ENCODE measurements at places on chromosomes 6 and 20.

DNA sequence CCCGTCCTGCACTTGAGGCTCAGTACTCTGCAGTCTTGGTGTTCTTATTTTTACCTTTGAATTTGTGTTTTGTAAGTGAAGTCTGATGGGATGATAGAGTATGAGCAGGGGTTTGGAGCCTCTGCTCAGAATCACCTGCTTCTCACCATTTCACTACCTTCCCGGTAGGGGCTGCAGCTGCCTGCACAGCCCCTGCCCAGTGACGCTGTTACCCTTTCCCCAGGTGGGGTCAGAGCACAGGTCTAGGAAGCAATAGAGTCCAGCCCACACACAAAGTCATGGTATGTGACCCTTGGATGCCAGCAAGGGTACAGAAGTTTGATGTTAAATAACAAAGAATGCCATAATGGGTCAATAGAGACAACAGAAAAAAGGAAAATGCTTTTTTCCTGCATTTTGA is 101.8 kb upstream of the TCF21 start:
- no peak for DNase-seq

DNA sequence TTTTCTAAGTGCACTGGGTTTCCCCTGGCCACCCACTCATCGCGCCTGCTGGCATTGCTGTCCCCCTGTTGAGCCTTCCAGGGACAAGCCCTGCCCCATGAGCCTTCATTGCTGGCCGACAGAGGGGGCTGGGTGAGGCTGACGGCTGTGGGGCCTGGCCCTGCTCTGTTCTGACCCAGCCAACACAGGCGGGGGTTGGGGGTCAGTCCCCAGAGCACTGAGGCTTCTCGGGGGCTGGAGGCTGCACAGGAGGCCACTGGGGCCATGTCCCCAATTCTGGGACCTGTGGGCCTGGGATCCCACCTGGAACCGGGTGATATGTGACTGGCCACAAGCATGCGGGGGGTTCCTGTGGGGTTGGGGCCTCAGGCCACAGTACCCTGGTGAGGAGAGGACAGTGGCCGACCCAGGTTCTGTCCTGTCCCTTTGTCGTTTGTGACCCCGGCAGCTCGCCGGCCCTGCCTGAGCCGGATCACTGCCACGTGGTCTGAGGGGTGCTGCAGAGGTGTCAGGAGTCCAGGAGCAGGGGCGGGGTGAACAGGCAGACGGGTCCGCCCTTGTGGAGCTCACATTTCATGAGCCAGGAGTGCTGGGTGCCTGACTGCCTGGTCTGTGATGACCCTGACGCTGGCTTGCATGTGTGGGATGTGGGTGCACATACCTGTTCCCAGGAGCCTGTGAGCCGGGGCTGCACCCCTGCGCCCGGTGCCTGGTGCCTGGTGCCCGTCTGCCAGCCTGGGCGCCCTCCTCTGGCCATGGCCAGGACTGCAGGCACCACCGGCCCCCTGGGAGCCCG is 2.1 kb upstream of the COL20A1 start:
- DNase-seq, result no peak

DNA sequence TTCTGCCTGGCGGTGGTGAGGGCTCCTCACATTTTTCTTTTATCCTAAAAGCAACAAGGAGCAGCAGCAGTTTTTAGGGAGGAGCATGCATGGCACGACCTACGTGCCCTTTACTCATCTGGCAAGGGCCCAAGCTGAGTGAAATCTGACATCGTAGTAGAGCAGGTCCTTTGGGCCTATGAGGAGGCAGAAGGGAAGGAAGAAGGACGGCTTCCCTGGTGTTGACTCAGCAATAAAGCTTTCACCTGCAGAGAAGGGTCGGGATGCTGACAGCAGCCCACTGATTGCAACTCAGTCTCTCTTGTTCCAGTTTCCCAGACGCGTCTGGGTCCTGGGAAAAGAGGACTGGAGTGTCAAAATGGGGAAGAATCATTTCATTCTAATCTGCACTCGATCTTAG is 409.1 kb upstream of the AGPAT4 start:
- no peak for DNase-seq

GRCh38 chr6:90336388-90336947 is 39.8 kb upstream of the BACH2 start:
- no peak for DNase-seq

DNA sequence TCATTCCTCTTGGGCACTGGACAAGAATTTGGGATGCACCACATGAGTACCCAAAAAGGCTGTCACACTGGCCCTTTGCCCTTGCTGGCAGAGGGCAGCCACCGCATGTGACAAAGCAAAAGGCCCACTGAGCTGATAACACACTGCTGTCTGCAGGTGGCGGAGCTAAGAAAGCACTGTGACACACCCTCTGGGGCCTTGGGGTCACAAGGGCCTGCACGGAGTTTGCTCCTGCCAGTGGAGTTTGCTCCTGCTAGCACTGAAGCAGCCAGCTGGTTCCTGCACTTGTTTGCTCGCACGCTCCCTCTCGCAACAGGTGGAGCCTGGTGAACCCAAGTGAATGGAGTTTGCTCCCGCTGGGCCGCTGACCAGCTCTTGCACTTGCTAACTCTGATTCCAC is 132.6 kb downstream of the LCA5 start:
- no peak for DNase-seq

- DNase-seq, result no peak
Measured at GRCh38 chr6:73792738-73793137, 96.7 kb downstream of the CD109 start.

DNA sequence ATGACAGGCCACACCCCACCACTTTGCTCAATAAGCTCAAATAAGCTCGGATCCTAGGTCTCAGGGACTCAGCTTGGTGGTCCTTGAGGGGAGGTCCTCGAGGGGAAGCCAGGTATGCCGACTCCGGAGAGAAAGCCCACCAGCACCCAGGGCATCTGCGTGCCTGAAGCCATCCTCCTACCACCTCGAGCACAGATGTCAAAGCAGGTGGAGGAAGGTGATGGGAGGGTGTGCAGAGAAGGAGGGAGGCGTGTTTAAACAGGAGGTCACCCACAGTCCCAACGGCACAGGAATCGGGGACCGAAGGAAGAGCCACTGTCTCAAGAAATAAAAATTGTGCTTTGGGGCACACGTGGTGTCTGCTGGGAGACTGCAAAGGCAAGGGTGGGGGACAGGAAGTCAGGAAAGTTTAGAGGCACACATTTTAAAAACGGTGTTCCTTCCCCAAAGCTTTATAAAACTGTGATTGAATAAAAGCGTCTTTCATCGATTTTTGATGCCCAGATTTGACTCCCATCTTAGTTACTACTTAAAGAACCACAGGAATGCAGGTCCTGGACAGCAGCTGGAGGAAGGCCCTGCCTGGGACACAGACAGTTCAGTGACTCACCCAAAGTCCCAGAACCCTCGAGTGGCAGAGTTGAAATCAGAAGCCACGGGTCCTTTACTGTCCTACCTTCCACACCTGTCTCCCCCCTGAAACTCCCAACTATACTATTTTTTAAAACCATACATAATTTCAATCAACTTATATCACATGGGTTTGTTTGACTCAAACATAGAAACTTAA is 221.0 kb upstream of the PDE10A start:
- DNase-seq, result peak; percentile 14

GRCh38 chr6:12208190-12208589 is 82.0 kb upstream of the EDN1 start:
- DNase-seq, result no peak

GRCh38 chr6:129440691-129441090 is 269.3 kb downstream of the ARHGAP18 start:
- no peak for DNase-seq

DNA sequence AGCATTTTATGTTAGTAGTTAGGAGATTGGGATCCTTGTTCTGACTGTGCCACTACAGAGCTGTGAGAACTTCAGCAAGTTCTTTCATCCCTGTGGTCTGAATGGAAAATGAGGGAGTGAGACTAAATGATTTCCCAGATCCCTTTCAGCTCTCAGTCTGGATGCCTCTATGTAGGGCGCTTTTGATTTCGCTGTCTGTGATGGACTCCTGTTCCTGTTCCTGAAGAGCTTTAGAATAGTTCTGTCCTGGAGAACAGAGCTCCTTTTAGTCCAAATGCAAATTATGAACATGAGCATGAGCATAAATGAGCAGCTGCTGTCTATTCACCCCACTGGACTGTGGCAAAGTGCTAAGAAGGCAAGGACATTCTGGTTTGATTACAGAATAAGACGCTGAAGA is 61.4 kb upstream of the NT5E start:
- no peak for DNase-seq

DNA sequence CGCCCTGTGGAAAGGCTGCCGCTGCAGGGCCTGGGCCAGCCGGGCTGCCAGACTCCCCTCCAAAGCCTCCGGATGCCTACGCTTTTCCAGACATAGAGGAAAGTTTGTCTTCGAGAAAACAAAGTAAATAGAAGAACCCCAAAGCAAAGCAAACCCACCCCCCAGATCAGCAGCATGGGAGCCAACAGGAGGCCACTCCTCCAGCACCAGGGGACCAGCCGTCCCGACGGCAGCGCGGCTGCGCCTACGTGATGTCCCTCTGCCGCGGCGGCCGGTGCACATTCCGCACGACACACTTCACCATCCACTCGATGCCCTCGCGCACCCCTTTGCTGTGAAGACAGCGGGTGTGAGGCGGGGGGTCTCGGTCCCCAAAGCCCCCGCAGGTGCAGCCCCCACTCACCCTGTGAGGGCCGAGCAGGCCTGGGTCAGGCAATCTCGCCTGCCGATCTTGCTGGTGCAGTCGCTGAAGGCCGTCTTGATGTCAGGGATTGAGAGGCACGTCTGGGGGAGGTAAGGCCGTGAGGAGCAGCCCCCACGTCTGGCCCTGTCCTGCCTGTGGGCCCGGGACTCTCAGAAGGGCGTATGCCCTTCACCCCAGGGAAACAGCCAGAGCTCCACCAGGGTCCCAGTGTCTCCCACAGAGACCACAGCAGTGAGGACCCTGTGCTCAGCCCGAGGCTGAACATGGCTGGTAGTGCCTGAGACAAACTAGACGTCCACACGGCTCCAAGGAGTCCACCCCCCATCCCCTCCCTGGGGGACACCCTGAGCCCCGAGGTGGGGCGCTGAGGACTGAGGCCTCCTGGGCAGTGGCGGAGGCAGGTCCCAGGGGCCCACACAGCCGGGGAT is 4.0 kb downstream of the TNFRSF6B start:
- peak; percentile 73 for DNase-seq

DNA sequence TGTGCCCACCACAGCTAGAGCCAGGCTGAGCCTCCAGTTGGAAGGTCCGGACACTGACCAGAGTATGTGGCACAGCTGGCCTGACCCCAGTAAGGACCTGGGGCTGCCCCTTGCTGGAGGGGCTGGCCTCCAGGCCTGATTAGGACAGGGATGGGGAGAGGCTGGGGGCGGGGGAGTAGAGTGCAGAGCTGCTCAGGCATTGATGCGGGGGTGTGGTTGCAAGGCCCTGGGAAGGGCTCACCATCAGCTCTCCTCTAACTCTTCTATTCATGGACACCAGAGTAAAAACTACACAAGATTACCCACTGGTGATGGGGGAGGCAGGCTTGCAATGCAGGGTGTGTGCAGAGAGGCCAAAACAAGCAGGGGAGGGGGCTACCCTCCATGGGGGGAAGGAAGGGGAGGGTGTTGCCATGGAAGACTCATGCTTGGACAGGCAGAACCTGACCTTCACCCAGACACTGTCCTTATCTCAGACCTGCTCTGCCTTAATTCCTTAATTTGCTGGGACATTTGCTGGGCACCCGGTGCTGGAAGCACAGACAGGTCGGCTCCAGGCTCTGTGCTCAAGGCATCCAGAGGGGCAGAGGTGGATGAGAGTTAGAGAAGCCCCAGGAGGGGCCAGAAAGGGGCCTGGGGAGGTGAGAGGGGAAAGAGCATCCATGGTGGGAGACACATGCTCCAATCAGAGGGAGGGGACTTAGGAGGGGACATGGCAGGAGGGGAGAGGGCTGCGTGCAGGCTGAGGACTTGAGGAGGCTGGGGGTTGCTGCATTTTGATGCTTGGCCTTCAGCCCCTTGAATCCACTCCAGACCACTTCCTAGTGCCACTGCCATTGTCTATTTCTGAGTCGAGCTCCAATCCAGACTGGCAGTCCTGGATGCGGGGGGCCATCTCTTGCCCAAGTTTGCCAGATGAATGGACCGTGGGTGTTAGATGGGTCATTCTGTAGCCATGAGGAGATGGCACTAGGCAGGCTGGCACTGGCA is 7.6 kb upstream of the EMILIN3 start:
- DNase-seq, result no peak

DNA sequence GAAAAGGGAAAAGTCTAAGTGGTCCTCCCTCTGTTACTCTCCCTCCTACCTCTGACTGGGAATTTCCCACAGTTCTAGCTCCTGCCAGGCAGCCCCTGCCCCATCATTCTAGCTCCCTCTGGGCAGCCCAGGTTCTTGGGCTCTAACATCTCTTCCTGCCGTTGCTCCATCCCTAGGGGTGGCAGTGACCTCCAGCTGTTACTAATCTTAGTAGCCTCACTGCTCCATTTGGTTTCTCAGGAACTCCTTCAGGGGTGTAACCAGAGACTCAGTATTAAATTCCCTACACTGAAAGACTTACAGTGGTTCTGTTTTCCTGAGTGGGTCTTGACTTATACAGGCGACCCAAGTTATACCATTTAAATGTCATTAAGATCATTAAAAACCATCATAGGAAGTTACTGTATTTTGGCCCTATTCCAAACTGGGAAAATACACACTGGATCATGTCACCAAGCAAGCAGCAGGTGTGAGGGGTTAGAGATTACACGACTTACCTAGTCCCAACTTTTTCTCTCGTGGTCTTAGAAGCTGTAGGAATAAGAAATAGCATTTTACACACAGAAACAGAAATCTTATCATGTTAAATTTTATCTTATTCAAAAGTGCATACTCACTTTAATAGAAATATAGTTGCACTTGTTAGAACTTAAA is 10.1 kb downstream of the DPM1 start:
- no peak for DNase-seq

DNA sequence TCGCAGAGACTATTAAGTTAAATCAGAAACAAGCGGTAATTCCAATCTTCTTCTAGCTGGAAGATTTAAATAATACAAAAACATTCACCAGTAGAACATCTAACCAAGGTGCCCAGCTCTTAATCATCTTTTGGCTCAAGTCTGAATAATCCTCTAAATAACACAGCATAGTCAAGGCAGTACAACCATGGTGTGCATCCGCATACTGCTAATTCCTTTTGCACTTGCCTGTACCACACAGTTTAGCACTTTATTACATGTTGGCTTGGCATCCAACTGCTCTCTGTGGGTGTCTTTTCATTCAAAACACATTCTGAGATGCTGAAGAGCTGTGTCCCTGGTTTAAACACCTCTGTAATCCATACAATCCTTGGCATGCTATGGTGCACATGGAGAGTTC is 42.3 kb downstream of the VGLL2 start:
- no peak for DNase-seq
